ENCODE measurements at places on chromosomes 13 and 19. TPM values are rescaled to one million over a fixed set of nuclear protein-coding genes. Genes with fewer than 3 reads are reported as not detected.

- H3K4me3 ChIP-seq = no peak overlapping the region
- H3K27ac ChIP-seq = no peak overlapping the region
- peaks cover 32% of the 10 kb centered on the region for H3K27me3 ChIP-seq
- H3K36me3 ChIP-seq = no peaks in the 10 kb centered on the region
- H3K4me1 ChIP-seq = peaks cover 6% of the 10 kb centered on the region
- no peak for DNase-seq
These were observed 8.2 kb downstream of the REX1BD start for GRCh38 chr19:18596752-18597157.

VSIG10L gene
- 5.9 TPM for total RNA-seq

GRCh38 chr13:44854313-44855060, 134.8 kb downstream of the NUFIP1 start:
- no peak overlapping the region for H3K4me3 ChIP-seq
- no peak overlapping the region for H3K27ac ChIP-seq
- H3K27me3 ChIP-seq = no peaks in the 10 kb centered on the region
- no peak for DNase-seq
- H3K4me1 ChIP-seq = peaks cover 2% of the 10 kb centered on the region

DNA sequence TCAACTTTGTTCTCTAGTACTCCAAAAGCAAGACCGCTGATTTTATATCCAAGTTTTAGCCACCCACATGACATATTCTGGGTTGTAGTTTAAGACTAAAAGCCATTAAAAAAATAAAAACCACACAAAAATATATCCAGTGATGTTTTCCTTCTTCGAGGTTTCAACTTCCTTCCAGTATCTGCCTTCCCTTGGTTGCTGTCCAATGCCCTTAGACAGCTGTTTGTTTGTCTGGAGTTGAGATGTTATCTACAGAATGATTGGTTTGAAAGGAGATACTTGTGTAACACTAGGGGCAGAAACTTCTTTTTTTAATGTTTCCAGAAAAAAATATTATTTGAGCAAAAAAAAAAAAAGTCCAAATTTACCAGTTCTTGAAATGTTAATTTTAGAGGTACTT, 591.5 kb upstream of the PCDH9 start:
- DNase-seq = no peak
- H3K36me3 ChIP-seq = no peaks in the 10 kb centered on the region
- no peaks in the 10 kb centered on the region for H3K4me1 ChIP-seq
- no peaks in the 10 kb centered on the region for H3K27me3 ChIP-seq
- H3K27ac ChIP-seq = no peak overlapping the region
- no peak overlapping the region for H3K4me3 ChIP-seq

DNA sequence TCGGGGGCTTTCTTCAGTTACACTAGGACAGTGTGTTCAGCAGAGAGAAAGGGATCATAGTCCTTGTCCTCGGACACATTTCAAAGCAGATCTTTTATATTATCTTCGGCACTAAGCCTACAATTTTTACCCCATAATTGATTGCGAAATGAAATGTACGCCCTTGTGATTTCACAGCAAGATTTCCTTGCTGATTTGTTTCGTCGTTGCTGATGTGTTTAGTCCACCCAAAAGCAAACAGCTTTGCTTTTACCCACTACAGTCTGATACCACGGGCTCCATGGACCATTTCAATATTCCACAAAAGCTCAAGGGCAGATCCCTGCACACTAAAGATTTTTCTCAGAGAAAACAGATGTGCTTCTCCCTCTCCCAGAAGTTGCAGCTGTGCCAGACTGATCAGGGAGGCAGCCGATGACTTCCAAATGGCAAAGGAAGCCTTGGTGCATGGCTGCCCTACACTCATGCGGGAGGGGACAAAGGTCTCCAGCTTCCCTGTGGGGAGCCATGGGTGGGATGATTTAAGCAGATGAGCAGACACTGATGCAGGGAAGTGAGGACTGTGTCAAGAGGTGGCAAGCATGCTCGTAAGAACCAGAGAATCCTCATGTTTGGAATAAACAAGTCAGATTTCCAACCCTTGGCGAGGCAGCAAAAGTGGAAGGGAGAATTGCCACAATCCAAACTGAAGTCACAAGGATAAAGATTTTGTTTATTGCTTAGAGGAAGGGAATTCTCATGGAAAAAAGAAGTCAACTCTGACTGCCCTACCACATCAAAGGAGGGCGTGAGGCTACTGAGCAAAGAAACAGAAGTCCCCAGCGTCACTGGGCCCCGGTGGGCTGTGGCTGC, 81.1 kb downstream of the STK24 start:
- DNase-seq = no peak
- H3K4me1 ChIP-seq = peaks cover 26% of the 10 kb centered on the region
- H3K4me3 ChIP-seq = no peak overlapping the region
- H3K27me3 ChIP-seq = peaks cover 11% of the 10 kb centered on the region
- H3K27ac ChIP-seq = no peak overlapping the region

DNA sequence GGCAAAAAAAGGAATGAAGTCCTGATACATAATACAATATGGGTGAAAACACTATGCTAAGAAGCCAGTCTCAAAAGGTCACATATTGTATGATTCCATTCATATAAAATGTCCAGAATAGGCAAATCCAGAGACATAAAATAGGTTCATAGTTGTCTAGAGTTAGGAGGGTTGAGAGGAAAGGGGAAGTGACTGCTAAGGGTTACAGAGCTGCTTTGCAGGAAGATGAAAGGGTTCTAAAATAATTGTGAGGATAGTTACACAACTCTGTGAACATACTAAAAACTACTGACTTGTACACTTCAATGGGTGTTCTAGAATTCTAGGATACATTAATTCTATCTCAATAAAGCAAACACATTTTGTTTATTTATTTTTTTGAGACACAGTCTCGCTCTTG, 25.7 kb downstream of the CAB39L start:
- H3K4me1 ChIP-seq = peaks cover 3% of the 10 kb centered on the region
- H3K4me3 ChIP-seq = no peak overlapping the region
- no peaks in the 10 kb centered on the region for H3K36me3 ChIP-seq
- DNase-seq = no peak
- no peak overlapping the region for H3K27ac ChIP-seq

HSH2D gene
- not detected for total RNA-seq

DNA sequence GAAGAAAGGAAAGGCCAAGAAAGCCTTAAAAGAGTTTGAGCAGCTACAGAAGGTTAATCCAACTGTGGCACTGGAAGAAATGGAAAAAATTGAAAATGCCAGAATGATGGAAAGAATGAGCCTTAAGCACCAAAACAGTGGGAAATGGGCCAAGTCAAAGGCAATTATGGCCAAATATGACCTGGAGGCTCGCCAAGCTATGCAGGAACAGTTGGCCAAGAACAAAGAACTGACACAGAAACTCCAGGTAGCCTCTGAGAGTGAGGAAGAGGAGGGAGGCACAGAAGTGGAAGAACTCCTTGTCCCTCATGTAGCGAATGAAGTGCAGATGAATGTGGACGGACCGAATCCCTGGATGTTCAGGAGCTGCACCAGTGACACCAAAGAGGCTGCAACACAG, 5.1 kb downstream of the UTP14C start:
- peak overlapping the region; percentile 63 for H3K4me3 ChIP-seq
- peaks cover 54% of the 10 kb centered on the region for H3K36me3 ChIP-seq
- H3K27me3 ChIP-seq = peaks cover 9% of the 10 kb centered on the region
- peaks cover 13% of the 10 kb centered on the region for H3K4me1 ChIP-seq
- H3K27ac ChIP-seq = peak overlapping the region; percentile 74

GRCh38 chr13:28204043-28204442, 65.7 kb downstream of the PAN3 start:
- no peak for DNase-seq
- H3K27ac ChIP-seq = no peak overlapping the region
- peaks cover 1% of the 10 kb centered on the region for H3K27me3 ChIP-seq
- H3K4me3 ChIP-seq = no peak overlapping the region
- H3K36me3 ChIP-seq = peaks cover 12% of the 10 kb centered on the region

CD79A gene
- total RNA-seq = 1.1 TPM

FCER2 gene
- not detected for total RNA-seq

NOVA2 gene
- 86.0 TPM for total RNA-seq

- no peak for DNase-seq
- H3K27me3 ChIP-seq = peaks cover 8% of the 10 kb centered on the region
- H3K27ac ChIP-seq = no peak overlapping the region
- H3K4me3 ChIP-seq = peak overlapping the region; percentile 7
These were observed 8.0 kb downstream of the TFDP1 start for GRCh38 chr13:113592571-113592970.

GGACT gene
- total RNA-seq = 7.0 TPM

GRCh38 chr19:13883516-13884064, 6.7 kb downstream of the NANOS3 start:
- H3K36me3 ChIP-seq = no peaks in the 10 kb centered on the region
- H3K27me3 ChIP-seq = peaks cover 6% of the 10 kb centered on the region
- peaks cover 6% of the 10 kb centered on the region for H3K4me1 ChIP-seq
- H3K27ac ChIP-seq = no peak overlapping the region

VSTM1 gene
- 2.2 TPM for total RNA-seq

FUT2 gene
- total RNA-seq = 1.5 TPM

- no peak overlapping the region for H3K4me3 ChIP-seq
- H3K36me3 ChIP-seq = no peaks in the 10 kb centered on the region
- H3K4me1 ChIP-seq = no peaks in the 10 kb centered on the region
- peaks cover 2% of the 10 kb centered on the region for H3K27me3 ChIP-seq
- no peak overlapping the region for H3K27ac ChIP-seq
These were observed 429.4 kb downstream of the TBC1D4 start for GRCh38 chr13:75052616-75053015.

DNA sequence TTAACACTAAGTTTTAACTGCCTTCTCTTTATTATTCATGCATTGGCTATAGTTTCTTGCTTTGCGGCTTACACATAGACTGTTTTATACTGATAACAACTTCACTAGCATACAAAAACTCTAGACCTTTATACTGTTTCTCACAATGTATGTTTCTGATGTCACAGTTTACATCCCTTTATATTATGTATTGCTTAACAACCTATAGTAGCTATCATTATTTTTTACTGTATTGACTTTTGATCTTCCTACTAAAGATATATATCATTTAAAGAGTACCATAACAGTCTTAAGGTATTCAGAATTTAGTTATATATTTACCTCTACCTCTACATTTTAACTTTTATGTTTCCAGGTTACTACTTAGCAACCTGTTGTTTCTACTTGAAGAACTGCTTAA, 543.3 kb upstream of the ARGLU1 start:
- no peaks in the 10 kb centered on the region for H3K27me3 ChIP-seq
- no peak for DNase-seq
- no peak overlapping the region for H3K4me3 ChIP-seq
- no peaks in the 10 kb centered on the region for H3K4me1 ChIP-seq
- peaks cover 6% of the 10 kb centered on the region for H3K36me3 ChIP-seq
- H3K27ac ChIP-seq = no peak overlapping the region

FREM2 gene
- 4.6 TPM for total RNA-seq

DNA sequence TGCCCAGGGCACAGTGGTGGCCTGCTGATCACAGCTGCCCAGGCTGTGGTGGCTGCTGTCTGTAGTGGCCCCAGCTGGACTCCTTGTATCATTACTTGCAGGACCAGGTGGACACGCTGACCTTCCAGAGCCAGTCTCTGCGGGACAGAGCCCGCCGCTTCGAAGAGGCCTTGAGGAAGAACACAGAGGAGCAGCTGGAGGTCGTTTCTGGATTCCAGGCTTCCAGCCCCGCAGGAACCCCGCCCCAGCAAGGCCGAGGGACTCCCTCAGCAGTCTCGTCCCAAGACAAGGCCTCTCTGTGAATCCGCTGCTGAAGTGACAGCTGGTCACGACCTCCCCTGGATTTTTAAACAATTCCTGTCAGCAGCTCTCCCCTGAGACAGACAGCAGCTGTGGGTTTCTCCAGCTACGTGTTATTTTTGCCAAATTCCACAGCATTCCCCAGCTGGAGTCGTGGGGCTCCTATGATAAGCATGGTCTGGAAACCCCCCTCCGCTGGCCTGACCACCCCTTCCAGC, 98.3 kb downstream of the SLC7A1 start:
- H3K27ac ChIP-seq = no peak overlapping the region
- peaks cover 3% of the 10 kb centered on the region for H3K4me1 ChIP-seq
- H3K27me3 ChIP-seq = peaks cover 2% of the 10 kb centered on the region
- no peak overlapping the region for H3K4me3 ChIP-seq
- H3K36me3 ChIP-seq = no peaks in the 10 kb centered on the region
- DNase-seq = no peak

DNA sequence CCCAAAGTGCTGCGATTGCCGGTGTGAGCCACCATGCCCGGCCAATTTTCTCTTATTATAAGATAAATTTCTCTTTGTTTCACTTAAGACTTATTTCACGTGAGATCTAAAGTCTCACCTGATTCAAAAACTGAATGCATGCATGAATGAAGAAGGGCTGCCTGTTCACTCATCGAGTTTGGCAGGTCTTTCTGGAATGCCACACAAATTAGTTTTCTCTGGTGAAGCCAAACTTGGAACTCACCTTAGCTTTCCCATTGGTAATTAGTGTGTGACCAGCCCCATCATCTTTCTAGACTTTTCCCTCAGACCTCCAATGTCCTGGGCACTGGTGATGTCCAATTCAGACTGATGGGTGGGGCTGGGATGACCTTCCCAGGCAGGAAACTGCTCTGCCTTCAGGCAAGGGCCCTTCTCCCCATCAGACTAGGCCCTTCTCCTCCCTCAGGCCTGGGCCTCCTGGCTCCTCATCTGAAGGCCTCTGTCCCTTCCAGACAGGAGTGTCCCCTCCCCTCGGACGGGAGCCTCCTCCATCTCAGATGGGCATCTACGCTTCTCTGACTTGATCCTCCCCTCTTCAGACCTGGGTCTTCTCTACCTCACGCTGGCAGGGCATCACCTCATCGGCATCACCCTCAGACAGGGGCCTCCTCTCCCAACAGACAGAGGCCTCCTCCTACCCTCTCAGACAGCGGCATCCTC, 14.4 kb downstream of the C3 start:
- DNase-seq = no peak
- H3K27me3 ChIP-seq = peaks cover 9% of the 10 kb centered on the region
- no peak overlapping the region for H3K27ac ChIP-seq
- H3K36me3 ChIP-seq = peaks cover 3% of the 10 kb centered on the region
- no peaks in the 10 kb centered on the region for H3K4me1 ChIP-seq

PLK5 gene
- 1.1 TPM for total RNA-seq

GRCh38 chr13:41660411-41660810, 203.1 kb downstream of the RGCC start:
- no peaks in the 10 kb centered on the region for H3K27me3 ChIP-seq
- peaks cover 11% of the 10 kb centered on the region for H3K4me1 ChIP-seq
- H3K27ac ChIP-seq = no peak overlapping the region
- peaks cover 3% of the 10 kb centered on the region for H3K36me3 ChIP-seq

- no peak overlapping the region for H3K27ac ChIP-seq
- no peak for DNase-seq
- peaks cover 10% of the 10 kb centered on the region for H3K4me1 ChIP-seq
- H3K36me3 ChIP-seq = no peaks in the 10 kb centered on the region
These were observed 282.8 kb upstream of the EDNRB start for GRCh38 chr13:78201411-78201810.

HIPK4 gene
- not detected for total RNA-seq

- peaks cover 14% of the 10 kb centered on the region for H3K36me3 ChIP-seq
- H3K27me3 ChIP-seq = peaks cover 3% of the 10 kb centered on the region
- peaks cover 36% of the 10 kb centered on the region for H3K4me1 ChIP-seq
- H3K27ac ChIP-seq = no peak overlapping the region
- no peak for DNase-seq
These were observed 98.4 kb upstream of the RAP2A start for GRCh38 chr13:97335488-97336134.

GRCh38 chr19:47436712-47437401, 17.5 kb upstream of the MEIS3 start:
- no peak overlapping the region for H3K27ac ChIP-seq
- peaks cover 9% of the 10 kb centered on the region for H3K4me1 ChIP-seq
- DNase-seq = peak; percentile 86
- H3K36me3 ChIP-seq = no peaks in the 10 kb centered on the region

Data from endothelial cell (in vitro differentiated cells).